ENCODE measurements at places on chromosomes 1 and 21.

- DNase-seq = no peak
Measured at GRCh38 chr1:1604374-1605033, 4.6 kb upstream of the FNDC10 start.

DNA sequence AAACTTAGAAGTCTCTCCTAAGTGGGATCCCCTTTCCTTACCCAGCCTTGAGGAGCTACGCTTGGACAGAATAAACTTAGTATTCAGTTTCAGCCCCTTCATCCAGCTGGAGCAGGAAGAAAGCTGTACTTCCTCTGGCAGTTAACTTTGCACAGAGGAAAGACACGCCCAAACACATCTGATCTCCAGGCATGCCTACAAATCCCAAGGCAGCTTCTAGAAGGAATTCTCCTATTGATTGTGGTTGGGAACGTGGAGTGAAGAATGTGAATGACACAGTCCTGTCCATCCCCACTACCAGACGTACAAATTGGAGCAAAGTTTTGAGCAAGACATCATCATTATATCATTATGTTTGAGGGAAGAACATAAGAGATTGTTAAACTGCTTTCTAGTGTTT lies 6.6 kb upstream of the AK4 start:
- no peak for DNase-seq

DNA sequence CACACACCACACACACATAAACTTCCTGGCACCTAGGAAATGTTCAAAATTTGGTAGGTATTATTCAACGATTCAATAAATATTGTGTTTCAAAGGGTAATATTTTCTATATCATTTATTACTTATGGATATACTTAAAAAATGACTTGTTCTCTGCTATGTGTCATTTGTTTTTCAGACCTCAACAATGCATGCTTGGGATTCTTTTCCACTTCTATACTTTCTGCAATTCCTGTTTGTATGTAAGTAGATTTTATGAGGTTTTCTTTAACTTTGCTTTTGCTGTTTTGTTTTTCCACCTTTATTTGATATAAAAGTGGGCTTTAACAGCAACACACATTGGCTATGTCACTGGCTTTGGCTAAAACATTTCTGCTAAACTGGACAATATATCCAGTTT lies 3.5 kb downstream of the CEP170 start:
- DNase-seq = no peak

DNA sequence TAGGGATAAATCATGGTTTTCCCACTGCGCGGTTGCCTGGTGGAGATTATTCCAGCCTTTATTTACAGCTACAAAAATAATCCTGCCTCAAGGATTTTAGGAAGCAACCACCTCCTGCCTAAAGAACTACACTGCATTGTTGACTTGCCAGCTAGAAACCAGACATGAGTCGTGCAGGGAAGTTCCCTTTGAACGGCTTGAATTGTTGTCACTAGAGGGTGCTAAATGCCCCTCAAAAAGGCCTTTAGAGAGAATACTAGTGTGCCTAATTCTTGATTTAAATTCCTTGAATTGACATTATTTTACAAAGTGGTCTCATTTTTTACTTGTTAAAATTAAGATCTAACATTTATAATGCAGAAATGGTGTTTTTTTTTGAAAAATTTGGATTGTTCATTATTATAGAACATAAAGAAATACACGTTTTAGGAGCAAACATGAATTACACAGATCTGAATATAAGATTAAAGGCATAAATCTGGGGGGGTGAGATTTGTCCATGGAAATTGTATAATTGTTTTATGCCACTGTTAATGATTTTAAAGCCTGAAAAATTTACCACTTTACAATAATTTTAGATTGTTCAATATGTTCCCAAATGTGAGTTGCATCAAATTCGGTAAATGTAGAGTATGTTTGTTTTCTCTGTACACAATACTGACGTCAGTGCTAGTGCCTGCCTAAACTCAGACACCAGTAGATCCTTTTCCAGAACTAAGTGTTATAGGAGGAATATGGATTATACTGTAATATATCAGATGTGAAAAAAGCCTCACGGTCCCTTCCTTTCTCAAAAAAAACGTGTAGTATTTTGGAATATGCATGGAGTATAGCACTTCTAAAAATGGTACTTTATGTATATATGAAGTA lies 7.6 kb upstream of the ERG start:
- DNase-seq = peak; percentile 43

DNA sequence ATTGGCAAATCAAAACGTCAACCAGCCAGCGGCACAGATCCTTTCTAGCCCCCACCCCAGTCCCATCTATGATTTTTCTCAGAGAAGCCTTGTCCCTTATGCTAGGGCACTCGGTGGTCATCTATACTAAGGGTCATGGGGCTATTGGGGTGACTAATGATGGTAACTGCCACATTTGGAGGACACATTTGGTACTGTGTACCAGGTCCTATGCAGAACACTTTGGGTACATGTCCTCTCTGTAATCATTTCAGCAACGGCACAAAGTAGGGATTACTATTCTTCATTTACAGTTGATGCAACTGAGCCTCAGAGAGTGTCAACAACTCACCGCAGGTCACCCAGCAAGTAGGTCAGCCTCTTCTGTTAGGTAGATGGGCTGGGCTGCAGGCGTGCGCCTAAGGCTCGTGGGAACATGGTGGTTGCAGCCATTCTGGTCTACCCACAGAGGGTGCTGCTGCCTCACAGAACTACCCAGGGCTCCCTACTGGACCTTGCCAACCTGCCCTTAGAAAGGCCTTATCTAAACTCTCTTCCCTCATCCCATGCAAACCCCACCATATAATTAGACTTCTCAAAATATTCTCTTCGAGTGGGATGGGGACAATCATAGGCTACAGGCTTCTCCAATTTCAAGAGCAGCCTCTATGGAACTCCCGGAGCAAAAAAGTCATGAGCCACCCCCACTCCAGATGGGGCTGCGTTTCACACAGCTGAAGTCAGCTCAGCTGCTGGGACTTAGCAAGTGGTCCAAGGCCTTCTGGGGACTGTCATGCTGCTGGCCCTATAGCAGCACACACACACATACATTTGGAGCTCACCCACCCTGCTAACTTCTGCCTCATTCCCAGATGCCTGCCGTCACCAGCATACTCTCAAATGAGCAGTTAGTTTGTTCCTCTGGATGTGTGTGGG lies 5.8 kb upstream of the SDHB start:
- peak; percentile 57 for DNase-seq

DNA sequence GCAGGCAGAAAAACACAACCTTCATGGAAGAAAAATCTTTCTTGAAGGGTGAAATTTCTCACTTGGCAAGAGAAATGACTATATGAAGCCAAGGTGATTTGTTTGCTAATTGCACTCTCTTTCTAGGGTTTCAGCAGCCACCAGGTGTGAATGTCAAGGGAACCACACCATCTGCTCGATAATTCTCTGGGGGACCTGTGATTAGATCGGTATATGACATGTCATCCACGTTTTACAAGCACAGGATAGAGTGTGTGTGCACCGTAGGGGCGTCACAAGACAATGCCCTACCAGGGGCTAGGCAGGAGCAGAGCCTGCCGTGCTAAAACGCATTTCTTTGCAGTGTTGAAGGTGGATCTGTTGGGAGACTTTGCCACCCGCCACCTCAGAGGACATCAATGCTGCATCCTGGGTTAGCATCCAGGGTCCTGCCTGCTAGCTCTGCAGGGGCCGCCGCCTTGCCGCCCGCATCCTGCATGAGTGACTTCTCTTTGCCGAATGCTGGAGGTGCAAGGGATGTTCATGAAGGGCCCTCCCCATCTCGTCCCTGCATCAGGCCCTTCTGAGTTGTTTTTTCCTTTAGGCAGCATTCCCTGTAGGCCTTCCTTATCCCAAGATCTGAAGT lies 37.8 kb upstream of the CCSAP start:
- DNase-seq = no peak

DNA sequence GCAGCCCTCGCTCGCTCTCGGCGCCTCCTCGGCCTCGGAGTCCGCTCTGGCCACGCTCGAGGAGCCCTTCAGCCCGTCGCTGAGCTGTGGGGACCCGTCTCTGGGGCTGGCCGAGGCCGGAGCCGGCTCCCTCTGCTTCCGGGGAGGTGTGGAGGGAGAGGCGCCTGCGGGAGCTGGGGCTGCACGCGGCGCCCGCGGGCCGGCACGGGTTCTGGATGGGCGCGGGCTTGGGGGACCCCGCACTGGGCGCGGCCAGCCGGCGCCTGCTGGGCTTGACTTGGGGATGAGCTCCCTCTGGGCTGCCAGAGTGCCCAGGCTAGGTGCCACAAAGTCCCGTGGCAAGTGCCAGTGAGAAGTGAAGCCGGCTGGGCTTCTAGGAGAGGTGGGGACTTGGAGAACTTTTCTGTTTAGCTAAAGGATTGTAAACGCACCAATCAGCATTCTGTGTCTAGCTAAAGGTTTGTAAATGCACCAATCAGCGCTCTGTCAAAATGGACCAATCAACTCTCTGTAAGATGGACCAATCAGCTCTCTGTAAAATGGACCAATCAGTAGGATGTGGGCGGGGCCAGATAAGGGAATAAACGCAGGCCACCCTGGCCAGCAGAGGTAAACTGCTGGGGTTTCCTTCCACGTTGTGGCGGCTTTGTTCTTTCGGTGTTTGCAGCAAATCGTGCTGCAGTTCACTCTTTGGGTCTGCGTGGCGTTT lies 20.2 kb downstream of the EXOC8 start:
- DNase-seq = no peak

GRCh38 chr1:77283701-77284425 lies 2.0 kb downstream of the AK5 start:
- no peak for DNase-seq

- no peak for DNase-seq
Measured at GRCh38 chr1:208085655-208086515, 158.3 kb downstream of the PLXNA2 start.

- no peak for DNase-seq
Measured at GRCh38 chr1:176051902-176052518, 155.1 kb downstream of the COP1 start.

- no peak for DNase-seq
Measured at GRCh38 chr21:15001113-15001512, 63.7 kb downstream of the NRIP1 start.

DNA sequence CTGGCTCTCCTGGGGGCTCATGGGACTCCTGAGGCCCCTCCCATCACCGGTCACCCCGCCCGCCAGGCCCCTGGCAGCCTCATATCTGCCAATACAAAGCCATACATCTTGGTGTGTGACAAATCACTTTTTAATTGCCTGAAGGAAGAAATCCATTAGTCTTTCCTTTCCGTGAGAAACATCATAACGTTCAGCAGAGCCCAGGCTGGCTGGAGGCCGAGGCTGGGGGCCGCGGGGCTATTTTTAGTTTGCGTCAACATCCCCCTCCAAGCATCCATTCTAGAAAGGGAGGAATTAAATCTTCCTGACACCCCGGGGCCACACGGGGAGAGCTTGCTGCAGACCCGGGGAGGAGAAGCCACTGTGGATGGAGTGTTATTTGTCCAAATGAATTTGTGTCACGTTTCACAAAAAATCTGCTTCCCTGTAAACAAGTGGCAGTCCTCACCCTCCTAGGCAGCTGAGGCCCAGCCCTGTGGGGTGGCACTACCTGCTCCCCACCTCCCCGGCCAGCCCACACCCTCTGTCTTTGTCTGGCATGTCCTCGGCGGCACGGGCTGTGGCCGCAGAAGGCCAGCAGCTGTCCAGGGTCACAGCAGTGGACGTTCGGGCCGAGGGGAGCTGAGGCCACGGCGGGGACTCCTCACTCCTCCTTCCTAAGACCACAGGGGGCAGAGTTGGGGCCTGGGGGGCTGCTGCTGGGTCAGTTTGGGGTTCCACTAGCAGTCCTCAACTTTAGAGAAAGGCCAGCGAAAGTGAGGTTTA lies 236.9 kb upstream of the VAMP3 start:
- no peak for DNase-seq

DNA sequence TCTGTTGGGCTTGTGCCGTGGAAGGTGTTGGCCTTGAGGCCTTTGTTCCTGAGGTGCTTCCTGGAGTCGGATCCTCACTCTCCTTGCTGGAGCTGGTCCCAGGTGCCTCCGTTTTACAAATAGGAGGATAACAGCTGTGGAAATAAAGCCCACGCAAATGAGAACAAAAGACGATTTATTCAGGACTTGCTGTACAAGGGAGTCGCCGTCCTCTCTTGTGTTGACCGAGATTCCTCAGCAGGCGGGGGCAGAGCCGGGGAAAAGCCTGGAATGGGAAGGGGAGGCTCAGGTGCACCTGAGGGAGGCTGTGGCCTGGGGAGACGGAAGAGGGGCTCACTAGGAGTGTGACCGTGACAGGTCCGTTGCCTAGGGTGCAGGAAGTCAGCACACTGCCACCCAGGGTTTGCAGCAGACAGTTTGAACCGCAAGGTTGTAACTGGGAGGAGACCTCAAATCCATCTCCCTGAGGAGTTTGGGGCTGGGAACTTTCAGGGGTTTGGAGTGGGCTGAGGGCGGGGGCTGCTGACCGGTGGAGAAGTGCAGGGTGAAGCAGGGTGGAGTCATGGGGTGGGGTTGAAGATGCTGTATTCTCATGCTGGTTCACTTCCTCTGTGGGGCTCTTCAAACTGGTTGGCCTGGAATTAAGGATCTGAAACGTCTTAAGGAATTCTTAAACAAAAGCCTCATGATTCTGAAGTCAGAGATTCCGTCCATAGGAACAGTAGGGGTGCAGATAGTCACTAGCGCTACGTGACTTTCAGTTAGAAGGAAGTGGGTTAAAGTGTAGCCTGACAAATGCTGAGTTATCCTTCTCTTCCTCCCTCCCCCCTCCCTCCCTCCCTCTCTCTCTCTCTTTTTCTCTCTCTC lies 2.6 kb upstream of the CSTB start:
- peak; percentile 57 for DNase-seq

DNA sequence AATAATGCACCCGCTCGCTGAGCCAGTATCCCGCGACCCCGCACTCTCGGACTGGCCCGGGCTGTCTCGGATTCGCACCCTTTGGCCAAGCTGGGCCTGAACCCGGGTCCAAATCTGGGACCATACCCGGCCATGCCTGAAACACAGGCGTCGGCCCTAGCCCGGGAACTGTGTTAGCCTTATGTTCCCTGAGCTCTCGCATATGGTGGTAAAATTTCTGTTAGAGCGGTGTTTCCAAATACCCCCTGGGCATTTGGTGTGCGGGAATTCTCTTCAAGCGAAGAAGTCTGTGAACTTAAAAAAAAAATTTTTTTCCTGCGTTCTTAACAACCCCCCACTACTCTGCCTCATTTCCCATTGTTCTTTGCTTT lies 3.1 kb downstream of the RNF220 start:
- DNase-seq = no peak

All from COLO829 (cell line).